ENCODE measurements at places on chromosomes 5 and 9.

DNA sequence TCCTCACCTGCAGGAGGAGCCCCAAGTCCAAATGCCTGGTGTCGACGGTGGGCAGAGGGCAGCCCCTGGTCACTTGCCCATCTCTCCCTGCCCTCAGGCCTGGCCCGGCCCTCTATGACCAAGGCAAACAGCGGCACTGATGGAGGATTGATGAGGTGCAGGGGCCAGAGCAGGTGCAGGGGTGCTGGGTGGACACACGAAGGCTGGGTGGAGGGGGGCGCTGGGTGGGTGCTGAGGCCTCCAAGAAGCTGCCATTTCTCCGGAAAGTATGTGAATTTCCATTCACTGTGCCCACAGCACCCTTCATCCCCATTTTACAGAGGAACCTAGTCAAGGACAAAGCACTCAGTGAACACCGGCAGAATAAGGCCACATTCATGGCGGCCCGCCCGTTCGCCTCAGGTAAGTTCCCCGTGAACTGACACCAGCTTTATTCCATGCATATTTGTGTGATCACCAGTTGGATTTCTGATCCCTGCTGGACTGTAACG, 143.8 kb upstream of the PPP1R26 start:
- no peak for DNase-seq

GRCh38 chr5:160165137-160166068, 46.2 kb upstream of the PWWP2A start:
- DNase-seq = no peak

DNA sequence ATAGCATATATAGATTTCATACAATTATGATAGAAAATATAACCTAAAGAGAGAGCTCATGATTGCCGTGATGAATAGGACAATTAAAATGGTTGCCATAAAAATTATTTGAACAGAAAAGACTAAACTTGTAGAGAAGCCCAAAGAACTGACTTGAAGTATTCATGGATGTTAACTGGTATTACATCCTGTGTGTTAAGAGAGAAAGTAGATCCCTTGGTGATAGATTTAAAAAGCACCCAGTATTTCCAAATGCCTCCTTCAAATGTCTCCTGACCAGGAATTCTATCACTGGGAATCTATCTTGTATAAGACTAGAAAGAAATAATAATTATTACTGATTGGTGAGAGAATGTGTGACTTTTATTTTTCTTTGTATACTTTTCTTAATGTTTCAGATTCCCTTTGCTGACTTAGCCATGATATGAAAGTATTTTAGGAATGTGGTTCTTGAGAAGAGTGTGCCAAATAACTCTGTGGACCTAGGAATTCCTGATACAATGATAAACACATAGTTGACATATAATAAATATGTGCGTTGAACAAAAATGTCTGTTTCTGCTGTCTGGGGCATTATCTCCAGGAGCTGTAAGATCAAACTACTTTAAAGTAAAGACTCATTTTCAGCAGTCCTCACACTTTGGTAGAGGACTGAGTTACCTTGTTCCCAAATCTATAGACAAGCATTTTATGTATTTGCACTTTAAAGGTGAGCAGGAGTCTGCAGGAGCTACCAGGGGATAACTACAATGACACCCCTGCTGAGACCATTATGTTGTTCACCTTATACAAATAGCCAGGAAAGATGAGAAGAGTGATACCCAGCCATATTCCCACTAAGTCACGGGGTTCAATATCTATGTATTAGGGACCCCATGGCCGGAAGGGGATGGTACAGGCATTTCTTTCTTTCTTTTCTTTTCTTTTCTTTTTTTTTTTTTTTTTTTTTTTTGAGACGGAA, 211.1 kb upstream of the TLE4 start:
- DNase-seq = no peak

DNA sequence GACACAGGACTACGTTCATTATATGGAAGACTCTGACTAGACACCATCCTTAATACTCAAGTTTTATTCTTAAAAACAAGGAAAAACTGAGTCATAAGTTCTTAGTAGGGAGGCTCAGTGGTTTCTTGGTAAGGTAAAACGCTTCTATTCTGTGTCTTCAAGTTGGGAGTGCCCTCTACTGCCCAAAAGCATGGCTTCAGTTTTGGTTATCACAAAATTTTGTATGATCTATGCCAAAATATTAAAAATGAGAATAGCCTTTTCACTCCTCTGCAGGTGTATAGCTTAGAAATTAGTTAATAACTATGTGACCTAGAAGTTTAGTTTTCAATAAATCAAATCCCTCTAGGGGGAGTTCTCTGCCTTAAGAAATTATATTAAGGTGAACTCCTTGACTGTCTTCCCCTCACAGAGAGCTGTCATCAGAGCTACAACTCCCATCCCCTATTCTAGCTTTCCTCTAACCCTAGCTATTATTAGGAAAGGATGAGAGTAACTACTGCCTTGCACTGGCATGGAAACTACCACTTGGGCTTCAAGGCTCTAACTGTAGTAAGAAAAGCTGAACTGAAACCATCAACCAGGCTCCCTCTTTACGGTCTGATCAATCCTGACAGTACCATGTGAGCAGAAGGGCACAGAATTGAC, 189.7 kb downstream of the GNAQ start:
- DNase-seq = peak; percentile 48

GRCh38 chr9:136059851-136060670, 35.0 kb downstream of the NACC2 start:
- no peak for DNase-seq

GRCh38 chr5:16311666-16312065, 132.1 kb upstream of the MARCHF11 start:
- DNase-seq = no peak

DNA sequence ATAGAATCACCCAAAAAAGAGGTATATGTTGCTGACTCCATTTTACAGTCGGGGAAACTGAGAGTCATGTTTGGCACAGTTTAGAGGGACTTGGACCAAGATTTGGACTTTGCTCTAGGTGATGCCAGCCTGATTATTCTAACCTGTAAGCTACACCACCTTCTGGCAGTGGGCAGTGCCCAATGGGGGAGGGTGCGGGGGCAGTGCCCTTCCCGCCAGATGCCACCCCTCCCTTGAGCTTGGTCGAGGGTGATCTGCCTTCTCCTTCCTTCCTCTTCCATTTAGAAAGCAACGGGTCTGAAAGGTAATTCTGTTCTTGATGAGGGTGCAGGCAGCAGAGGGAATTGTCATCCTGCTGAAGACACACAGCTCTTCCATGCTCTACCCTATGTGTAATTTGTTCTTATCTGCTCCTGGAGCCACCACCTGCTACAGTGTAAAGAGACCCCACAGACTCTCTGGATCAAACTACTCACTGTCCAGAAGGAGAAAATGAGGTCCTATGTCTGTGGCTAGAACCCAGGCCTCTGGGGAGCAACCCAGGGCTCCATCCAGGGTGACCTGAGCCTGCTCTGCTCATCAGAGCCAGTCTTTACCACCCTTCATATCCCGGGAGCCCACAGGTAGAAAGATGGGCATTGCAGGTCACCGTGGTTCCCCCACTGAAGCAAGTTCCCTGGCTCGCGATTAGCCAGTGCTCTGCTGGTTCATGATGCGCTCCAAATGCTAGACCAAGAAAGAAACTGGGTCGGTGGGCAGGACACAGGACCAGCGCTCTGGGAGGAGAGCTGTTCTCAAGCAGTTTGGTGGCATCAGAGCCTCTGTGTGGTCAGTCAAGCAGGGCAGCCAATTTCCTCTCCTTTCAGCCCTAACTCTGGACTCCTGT, 156.2 kb downstream of the RGS3 start:
- DNase-seq = no peak

DNA sequence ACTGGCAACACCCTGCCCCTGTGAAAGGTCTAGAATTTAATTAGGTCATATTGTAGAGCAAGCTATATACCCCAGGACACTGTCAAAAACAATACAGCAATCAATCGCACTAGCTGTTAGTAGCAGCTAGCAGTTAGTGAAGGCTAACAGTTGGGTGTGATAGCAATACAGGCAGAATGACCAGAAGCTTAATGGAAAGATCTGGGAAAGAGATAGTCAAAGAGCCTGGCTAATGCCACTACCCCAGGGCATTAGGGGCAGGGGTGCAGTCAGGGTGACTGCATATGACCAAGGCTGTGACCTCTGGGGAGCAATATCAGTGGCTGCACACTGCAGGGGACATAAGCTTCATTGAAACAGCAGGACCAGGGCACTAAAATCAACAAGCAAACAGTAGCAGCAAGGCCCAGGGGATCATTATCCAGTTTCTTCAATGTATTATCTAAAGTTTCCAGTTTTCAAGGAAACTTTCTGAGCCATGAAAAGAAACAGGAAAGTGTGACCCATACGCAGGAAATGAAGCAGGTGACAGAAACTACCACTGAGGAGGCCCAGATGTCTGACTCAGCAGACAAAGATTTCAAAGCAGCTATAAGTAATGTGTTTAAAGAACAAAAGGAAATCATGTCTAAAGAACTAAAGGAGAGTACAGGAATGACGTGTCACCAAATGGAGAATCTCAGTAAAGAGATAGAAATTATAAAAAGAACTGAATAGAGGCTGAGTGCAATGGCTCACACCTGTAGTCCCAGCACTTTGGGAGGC, 82.4 kb downstream of the ZNF354C start:
- no peak for DNase-seq

Data from hematopoietic multipotent progenitor cell treated with erythropoietin and hydrocortisone succinate and interleukin-3 and kit ligand, for 17 days (in vitro differentiated cells).